Stimulated activated CD8-positive, alpha-beta memory T cell treated with anti-CD3 and anti-CD28 coated beads, Interleukin-7, amount 100 ng/mL, for 1 hour (primary cell): ENCODE measurements at places on chromosomes 16 and 17.

GRCh38 chr16:88016964-88017363 is 65.7 kb downstream of the BANP start:
- no peak for DNase-seq

GRCh38 chr16:28126684-28127620 is 63.4 kb upstream of the GSG1L start:
- no peak for DNase-seq

GRCh38 chr16:3171181-3171854 is 16.7 kb upstream of the OR1F1 start:
- no peak for DNase-seq

DNA sequence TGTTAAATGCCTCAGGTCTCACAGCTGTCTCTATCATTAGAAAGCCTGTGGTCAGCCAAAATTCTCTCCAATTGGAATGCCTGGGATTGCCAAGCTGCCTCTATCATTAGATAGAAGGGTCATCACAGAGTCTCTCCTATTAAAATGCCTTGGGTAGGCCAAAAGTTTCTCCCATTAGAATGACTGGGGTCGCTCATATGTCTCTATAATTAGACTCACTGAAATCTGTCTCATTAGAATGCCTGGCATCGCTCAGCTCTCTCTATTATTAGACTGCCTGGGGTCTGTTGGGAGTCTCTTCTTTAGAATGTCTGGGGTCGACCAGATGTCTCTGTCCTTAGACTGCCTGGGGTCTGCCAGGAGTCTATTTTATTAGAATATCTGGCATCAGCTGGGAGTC is 2265.1 kb downstream of the TP53TG3F start:
- no peak for DNase-seq

GRCh38 chr17:28579526-28579925 is 2.8 kb upstream of the ALDOC start:
- no peak for DNase-seq

DNA sequence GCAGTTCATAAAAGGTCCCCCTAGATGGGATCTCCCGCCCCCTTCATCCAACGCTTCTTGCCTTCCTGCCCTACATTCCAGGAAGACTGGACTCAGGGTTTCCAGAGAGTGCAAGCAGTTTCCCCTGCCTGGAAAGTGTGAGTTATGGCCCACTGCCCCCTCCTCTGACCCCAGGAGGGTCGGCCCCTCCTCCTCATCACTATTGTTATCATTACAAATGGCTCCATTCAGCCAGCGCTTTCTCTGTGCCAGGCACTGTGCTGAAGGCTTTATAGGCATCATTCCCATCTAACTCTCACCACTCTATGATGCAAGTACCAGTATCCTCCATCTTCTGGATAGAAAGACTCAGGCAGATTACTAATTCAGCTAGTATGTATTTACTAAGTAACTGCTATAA is 90.7 kb downstream of the USP31 start:
- no peak for DNase-seq

DNA sequence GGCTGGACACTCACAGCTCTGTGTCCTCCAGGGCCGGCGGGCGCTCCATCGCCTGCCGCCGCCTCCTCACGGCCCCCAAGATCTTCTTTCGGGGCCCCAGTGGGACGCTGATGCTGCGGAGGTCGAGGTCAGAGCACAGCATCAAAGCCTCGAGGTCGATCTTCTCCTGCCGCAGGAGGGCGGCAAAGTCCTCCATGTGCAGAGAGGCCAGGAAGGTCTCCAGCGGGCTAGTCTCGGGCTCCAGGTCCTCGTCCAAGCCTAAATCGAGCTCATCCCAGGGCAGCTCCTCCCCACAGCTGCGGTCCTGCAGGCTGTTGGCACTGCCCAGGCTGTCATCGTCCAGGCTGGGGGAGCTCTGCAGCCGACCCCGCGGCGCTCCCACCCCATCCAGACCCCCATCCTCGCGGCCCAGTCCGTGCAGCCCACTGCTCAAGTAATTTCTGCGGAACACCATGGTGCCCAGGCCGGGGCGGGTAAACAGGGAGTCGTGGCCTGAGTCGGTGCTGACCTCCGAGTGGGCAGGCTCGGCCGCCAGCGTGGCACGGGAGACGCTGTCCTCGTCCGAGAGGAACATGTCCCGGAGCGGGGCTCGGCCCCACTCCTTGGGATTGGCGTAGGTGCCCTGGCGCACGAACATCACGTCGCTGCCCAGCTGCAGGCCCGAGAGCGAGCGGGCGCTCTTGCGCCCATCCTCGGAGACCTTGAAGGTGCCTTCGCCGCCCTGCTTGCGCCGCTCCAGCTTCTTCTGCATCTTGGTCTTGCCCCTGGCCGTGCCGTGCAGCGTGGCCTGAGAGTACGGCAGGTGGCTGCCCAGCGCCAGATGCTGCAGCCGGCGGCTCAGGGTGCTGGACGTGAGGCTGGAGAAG is 3.4 kb downstream of the USH1G start:
- no peak for DNase-seq

- DNase-seq, result no peak
Observed at GRCh38 chr16:26727848-26728247, 338.9 kb upstream of the C16orf82 start.

DNA sequence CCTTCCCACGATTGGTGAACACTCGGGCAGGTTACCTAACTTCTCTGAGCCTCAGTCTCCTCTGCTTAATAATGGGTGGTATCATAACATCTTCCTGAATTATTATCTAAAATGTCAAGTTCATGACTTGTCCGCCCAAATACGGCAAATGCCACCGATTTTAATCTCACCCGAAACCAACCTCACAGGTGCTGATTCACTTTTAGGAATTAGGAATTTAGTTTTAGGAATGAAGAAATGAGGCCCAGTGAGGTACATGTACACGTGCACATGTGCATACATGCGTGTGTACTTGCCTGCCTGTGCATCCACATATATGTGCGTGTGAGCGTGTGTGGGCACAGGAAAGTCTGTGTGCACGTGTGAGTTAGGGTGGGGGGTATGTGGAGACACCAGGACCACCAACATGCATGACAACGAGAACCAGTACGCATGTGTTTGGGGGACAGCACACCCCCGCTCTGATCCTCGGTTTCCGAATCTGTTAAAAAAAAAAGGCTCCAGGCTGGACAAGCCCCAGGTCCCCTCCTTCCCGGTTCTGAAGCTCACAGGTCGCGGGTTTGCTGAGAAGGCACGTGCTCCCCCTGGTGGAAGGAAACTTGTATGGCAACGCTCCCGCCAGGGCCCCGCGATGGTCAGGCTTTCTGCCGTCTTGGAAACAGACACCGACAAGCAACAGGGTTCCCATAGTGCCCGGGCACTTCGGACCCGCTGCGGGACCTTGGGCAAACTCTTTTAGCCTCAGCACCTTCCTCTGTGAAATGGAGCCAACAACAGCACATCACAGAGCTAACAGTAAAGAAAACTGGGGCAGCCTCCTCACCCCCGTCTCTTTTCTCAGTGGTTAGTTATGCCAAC is 219.2 kb downstream of the RBFOX3 start:
- DNase-seq, result peak; percentile 36

DNA sequence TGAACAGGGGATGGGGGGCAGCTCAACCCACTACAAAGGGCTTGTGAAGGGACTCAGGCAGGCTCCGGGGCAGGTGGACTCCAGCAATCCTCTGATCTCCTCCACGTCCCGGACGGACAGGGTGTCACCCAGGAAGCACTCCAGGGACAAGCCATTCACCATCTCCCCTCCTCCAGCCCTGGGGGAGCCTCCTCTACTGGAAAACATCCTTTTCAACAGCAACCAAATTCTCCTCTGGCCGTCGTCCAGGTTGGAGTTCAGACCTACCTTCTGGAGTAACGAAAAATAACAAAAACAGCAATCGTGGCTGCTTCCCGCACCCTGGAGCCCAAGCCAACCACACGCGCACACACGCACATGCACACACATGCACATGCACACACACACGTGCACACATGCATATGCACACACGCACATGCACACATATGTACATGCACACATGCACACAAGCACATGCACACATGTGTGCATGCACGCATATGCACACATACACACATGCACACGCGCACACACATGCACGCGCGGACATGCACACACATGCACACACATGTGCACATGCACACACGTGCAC is 8.9 kb upstream of the RBFOX3 start:
- DNase-seq, result no peak

- no peak for DNase-seq
Observed at GRCh38 chr16:22008215-22009059, 526 bp downstream of the MOSMO start.

DNA sequence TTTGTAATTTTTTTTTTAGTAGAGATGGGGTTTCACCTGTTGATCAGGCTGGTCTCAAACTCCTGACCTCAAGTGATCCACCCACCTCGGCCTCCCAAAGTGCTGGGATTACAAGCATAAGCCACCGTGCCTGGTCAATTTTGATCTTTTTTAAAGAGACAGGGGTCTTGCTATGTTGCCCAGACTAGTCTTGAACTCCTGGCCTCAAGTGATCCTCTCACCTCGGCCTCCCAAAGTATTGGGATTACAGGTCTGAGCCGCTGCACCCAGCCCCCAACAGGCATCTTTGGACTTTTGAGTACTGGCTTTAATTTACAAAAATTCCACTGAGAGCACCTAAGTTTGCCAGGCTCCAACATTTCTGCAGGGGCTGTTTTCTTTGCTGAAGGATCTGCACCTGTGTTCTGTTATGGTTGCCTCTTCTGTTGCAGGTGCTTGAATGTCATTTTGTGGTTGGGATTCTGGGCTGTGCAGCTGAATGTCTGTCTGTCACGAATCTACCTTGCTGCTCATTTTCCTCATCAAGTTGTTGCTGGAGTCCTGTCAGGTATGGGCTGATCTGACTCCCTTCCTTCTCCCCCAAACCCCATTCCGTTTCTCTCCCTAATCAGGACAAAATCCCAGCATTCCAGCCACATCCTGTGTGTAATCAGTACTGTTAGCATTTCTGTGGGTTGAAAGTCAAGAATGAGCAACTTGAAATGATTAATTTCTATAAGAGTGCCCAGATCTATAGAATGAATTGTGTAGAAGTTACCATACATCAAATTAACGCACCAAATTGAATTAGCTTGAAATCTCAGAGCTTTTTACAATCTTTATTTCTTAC is 8.5 kb downstream of the G6PC1 start:
- DNase-seq, result no peak

DNA sequence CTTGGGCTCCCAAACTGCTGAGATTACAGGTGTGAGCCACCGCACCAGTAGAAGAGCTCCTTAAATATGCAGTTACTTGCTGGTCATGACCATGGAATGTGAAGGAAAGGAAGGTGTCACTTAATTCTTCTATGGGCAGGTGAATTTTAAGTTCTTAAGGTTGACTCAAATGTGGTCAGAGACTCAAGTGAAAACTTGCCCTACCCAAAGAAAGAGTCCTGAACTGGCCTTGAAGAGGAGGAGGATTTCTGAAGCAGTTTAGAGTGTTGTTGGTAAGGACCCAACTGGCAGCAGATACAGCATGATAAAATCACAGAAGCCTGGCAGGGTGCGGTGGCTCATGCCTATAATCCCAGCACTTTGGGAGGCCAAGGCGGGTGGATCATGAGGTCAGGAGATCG is 29.4 kb downstream of the CHD9 start:
- no peak for DNase-seq

DNA sequence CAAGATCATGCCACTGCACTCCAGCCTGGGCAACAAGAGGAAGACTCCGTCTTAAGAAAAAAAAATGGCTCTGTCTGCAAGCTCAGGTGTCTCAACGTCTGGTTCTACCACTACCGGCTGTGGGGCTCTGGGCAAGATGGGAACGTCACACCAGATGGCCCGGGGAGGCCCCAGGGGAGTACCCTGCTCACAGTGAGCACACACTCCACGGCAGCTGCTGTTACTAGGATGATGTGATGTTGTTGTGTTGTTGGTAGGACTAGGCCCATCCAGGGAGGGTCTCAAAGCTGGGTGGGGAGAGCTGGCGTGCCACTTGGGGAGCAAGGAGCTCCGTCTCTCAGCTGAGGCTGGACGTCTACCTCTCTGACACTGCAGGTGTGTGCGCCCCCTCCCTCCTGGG is 9.4 kb upstream of the NPTX1 start:
- DNase-seq, result no peak
